ENCODE measurements at places on chromosomes 12 and 14. TPM values are rescaled to one million over a fixed set of nuclear protein-coding genes. Genes with fewer than 3 reads are reported as not detected.

- no peak for DNase-seq
Measured at GRCh38 chr14:75800792-75801191, 139.7 kb downstream of the TTLL5 start.

GRCh38 chr12:125096894-125097293 lies 31.7 kb downstream of the AACS start:
- DNase-seq: no peak

- no peak for DNase-seq
Measured at GRCh38 chr12:95857799-95858198, 953 bp upstream of the SNRPF start.

DNA sequence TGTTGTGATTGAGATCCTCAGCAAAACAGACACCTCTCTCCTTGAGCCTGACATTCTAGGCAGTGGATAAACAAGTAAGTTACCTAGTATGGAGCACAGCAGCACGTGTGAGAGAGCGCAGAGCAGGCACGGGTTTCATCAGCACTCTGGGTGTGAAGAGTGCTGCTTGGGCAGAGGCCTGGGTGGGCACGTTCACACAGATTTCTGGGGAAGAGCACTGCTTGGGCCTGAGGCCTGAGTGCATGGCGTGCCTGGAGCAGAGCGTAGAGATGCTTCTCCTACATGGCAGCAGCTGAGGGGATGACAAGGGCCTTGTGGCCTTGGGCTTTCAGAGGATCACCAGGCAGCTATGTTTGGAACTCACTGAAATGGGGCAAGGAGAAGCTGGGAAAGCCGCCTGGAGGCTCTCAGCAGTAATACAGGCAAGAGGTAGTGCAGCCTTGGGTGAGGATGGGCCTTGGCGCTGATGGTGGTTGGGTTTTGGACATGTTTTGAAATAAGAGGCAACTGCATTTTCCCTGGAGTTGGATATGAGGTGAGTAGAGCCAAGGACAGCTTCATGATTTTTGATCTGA lies 17.6 kb downstream of the CKB start:
- DNase-seq: no peak

GRCh38 chr14:71688576-71688975 lies 243.7 kb upstream of the RGS6 start:
- DNase-seq: no peak

- no peak for DNase-seq
Measured at GRCh38 chr12:121873216-121873569, 14.5 kb upstream of the HPD start.

DNA sequence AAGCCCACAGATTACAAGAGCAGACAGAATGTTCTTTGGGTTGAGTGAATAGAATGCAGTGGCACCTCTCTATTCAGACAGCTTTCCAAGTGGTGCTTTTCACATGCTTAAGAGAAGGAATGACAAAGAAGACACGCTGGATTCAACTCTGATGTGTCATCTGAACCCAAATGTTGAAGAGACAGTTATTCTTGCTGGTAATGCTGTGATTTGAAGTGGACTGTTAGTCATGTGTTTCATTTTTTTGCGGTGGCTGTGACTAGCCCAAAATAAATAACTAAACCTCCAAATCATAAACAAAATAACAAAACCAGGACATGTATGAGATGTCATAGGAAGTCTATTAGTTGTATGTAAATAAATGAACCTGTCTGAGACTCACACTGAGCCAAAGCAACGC lies 391.8 kb upstream of the PRICKLE1 start:
- DNase-seq: no peak

DNA sequence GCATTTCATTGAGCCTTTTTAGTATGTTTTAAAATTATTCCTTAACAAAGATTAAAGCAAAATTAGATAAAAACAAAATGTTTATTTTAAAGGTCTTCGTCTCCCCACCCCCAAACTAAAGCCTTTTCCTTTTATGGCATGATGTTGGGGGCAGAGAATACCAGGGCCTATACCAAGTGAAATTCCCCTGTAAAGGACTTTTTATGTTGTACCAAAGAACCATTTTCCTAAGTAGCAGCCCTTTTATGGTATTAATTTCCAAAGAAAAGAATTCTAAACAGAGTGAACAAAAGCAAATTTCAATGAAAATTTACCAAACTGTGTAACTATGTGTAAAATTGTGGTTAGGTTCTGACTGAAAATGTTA lies 71.9 kb upstream of the GNPNAT1 start:
- no peak for DNase-seq

- DNase-seq: no peak
Measured at GRCh38 chr12:22066310-22066709, 20.3 kb downstream of the CMAS start.

DNA sequence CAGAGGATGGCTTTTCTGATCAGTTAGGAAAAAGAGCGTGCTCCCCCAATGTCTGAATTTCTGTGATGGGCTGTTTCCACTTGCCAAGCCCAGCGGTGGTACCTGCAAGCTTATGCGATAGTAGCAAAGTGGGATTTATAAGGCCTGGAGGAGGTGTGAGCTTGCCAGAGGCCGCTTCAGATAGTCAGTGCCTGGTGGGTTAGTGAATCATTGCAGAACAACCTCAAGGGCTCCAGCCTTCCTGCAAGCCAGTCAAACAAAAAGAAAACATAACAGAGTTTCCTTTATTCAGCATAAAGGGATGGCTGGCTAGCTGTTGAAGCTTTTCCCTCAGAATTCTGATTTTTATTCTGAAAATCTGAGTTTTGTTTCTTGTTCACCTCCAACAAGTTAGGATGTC lies 7.6 kb upstream of the BMP4 start:
- DNase-seq: no peak

MUCL1 gene
- total RNA-seq: not detected

SPTSSA gene
- total RNA-seq: 23.2 TPM

TAS2R9 gene
- not detected for total RNA-seq

SLC38A4 gene
- not detected for total RNA-seq

All from activated T-helper 2 cell treated with anti-CD3 and anti-CD28 coated beads, Interferon-gamma antibody, Interleukin-2, Interleukin-4, amounts not matched to agents 10 μg/mL and 5 μg/mL and 100 μg/mL, durations not matched to agents 14 hours and 24 hours and 36 hours (primary cell).